Fibroblast of skin of right quadriceps (primary cell): ENCODE measurements at places on chromosomes 4 and X.
A peak's percentile ranks its signal among the peaks of the same experiment; 100 is the strongest.

DNA sequence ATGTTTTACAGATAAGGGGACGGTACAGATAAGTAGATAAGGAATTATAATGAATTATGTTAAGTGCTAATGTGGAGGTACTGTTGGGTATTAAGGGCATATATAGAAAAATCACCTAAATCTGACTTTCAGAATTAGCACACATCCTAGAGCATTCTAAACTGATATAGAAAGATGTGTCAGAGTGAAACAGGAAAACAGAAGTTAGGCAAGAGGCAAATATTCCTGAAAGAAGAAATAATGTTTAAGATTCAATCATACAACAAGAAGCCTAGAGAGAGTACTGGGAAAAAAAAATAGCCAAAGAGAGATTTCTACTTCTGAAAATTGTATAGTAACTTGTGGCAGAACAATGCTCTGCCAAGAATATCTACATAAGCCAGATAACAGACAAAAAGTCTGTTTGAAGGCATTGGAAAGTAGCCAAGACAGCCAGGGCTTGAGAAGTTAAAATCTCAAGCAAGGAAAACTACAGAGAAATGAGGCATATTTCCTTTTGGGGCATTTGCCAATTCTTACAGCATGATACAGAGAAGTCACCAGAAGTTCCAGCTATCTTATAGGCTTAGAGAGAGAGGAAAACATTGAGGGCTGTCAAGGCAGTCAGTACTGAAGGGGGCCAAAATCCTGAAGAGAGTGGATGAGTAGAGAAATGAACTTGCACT, 646.0 kb downstream of the RPA4 start:
- peak; percentile 28 for DNase-seq

GRCh38 chrX:146054311-146054710, 236.7 kb downstream of the SLITRK2 start:
- DNase-seq = no peak

DNA sequence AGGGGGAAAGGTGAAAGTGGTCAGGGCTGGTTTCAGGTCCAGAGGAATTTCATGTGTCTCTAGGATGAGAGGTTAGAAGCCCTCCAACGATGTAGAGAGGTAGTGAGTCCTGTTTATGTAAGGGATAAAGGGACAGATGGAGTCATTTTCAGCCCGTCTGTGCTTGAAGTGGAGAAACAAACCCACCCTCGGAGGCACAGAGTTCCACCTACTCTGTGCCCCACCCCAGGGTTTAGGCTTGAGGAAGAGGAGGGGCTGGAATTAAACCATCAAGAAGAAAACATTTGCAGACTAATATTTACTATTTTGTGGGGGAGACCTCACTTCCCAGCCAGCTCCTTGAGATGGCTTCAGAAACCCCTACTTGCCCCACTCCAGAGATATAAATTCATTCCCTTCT, 868 bp upstream of the GNL3L start:
- no peak for DNase-seq

GRCh38 chr4:153724606-153725005, 35.2 kb downstream of the RNF175 start:
- DNase-seq = no peak

GRCh38 chr4:189660722-189661360, 279.8 kb upstream of the FRG1 start:
- DNase-seq = no peak

DNA sequence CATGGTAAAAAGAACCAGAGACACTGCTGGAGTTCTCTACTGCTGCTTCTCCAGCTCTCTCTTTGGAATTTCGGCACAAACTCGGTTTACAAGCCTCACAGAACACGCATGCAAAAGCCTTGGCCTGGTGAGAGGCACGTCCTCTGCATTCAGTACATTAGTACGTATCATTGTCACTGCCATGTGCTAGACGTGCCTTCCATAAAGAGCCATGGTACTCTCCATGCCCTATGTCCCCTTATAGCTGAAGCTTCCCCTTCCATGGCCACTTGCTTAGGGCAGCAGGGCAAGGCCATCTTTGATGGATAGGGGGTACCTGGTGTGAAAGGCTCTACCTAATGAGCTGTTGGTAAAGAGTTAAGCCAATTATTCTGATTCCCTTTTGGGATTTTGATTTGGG, 35.0 kb downstream of the DIPK2B start:
- DNase-seq = no peak

GRCh38 chr4:123246085-123246484, 150.5 kb upstream of the SPRY1 start:
- DNase-seq = no peak

DNA sequence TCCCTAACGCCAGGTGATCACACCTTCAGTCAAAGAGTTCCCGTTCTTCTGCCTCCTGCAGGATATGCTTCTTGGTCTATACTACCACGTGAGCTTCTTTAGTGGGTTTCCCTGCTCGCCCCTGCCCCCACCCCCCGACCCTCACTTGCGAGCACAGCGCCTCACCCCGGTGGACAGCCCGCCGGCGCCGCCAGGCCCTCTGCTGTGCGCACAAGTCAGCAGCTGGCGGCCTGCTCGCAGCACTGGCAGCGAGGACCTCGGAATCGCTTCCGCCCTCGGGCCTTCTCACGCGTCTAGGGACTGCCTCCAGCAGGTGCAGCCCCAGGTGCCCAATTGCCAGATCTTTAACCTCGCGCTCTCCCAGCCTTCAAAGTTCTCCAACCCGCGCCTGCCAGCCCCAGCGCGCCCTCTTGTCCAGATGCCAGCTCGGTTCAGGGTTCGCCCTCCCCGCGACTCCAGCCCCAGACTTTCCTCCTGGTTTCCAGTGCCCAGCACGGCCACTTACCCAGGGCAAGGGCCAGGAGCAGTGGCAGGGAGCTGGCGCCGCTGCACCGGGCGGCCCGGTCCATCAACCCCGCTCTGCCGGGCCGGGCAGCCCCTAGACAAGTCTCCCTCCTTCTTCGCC, 454 bp downstream of the BTC start:
- no peak for DNase-seq

GRCh38 chr4:118867311-118868067, 21.2 kb upstream of the SYNPO2 start:
- DNase-seq = peak; percentile 60

- peak; percentile 76 for DNase-seq
Measured at GRCh38 chrX:12210196-12210815, 72.0 kb downstream of the FRMPD4 start.

DNA sequence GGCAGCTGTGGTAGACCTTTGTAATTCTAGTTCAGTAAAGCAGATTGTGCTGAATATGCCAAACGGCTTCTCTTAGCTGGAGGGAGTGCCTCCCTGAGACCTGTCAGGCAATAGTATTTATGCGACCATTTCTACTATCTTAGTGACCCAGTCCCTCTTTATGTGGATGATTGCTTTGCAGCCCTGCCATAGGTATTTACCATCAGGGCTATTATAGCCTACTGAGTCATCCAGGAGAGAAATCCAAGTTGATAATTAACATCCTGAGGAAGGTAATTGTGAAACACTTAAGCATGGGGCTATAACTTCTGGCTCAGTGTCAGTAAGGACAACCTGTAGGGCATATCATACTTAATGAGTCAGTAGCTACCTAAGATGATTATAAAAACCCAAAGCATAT, 103.9 kb upstream of the MAOA start:
- DNase-seq = no peak

GRCh38 chrX:130419263-130419662, 17.5 kb downstream of the RBMX2 start:
- DNase-seq = no peak

- DNase-seq = no peak
Measured at GRCh38 chr4:179719766-179720450, 2277.7 kb upstream of the AGA start.

DNA sequence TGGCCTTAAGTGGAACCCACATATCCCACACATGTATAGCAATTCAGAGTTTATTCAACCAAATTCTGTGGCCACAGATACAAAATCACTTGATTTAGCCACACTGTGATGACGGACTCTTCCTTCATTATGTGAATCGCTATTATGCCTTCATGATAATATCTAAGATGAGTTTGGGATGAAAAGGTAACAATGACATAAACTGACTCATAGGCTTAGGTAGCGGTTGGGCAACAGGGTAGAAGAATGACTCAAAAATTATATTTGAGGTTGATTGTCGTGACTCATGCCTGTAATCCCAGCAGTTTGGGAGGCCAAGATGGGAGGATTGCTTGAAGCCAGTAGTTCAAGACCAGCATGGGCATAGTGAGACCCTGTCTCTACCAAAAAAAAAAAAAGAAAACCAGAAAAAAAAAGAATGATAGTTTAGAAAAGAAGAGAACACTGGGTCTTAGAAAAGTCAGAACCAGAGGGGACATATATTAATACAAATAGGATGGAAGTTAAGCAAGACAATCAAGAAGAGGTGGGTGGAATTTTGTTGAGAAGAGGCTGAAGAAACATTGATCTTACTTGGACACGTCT, 70.4 kb upstream of the USP9X start:
- DNase-seq = peak; percentile 41

GRCh38 chr4:53647547-53647946, 56.3 kb upstream of the LNX1 start:
- no peak for DNase-seq

DNA sequence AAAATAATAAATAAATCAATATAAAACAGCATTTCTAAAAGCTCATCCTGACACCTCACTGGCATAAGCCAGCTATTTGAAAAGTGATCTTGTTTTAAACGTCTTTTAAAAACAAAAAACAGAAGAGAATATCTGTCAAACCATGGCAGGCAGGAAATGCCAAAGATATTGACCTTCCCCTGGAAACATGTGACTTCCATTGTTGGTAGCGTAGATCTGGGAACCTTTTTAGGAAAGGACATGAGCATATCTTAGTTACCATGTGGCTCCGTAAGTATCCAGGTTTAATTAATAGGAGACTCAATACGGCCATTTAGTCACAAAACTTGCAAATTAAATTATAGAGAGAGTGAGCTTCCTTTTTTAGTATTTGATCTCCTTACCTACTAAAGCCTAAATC, 83.0 kb upstream of the KLHL4 start:
- DNase-seq = no peak

- DNase-seq = no peak
Measured at GRCh38 chrX:154513716-154514115, 2.3 kb downstream of the FAM3A start.
